ENCODE measurements at places on chromosomes 3 and 15.

DNA sequence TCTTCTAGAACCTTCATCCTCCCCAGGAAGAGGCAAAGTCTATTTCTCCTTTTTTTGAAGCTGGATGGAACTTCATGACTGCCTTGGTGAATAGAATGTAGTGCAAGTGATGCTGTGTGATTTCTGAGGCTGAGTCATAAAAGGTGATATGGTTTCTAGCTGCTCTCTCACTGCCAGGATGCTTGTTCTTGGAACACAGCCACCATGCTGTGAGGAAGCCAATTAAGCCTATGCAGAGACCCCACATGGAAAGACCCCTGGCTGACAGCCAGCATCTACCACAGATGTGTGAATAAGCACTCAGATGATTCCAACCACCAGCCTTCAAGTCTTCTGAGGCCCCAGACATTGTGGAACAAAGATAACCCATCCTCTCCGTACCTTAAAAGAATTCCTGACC is 57.0 kb downstream of the ISL2 start:
- DNase-seq = peak; percentile 18

GRCh38 chr3:39219702-39220101 is 27.3 kb upstream of the XIRP1 start:
- no peak for DNase-seq

- DNase-seq = no peak
Observed at GRCh38 chr15:89672221-89673164, 6.7 kb downstream of the PLIN1 start.

DNA sequence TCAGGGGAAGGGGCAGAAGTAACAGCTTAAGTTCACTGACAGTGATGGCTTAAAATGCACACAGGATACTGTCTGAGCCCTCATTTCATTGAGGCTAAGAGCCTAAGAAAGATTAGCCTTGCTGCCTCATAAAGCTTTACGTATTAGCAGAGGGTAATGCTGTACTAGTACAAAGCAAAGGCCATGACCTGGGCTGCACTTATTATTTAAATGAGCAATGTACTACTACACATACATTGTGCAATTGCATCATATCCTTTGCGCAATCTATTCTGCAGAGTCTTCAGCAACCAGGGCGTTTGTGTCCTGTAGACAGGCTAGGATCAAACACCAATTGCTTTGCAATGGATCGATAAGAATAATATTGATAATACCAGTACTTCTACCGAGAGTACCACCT is 221.8 kb downstream of the TPRG1 start:
- DNase-seq = no peak

- DNase-seq = no peak
Observed at GRCh38 chr15:80289528-80290495, 37.8 kb upstream of the CTXND1 start.

GRCh38 chr3:184949251-184949965 is 137.4 kb downstream of the VPS8 start:
- DNase-seq = no peak

GRCh38 chr3:104878395-104878794 is 488.3 kb upstream of the ALCAM start:
- no peak for DNase-seq

GRCh38 chr3:197882586-197882985 is 67.4 kb upstream of the RPL35A start:
- no peak for DNase-seq
